Non-pigmented ciliary epithelial cell (primary cell): ENCODE measurements at places on chromosomes 7 and 10.

DNA sequence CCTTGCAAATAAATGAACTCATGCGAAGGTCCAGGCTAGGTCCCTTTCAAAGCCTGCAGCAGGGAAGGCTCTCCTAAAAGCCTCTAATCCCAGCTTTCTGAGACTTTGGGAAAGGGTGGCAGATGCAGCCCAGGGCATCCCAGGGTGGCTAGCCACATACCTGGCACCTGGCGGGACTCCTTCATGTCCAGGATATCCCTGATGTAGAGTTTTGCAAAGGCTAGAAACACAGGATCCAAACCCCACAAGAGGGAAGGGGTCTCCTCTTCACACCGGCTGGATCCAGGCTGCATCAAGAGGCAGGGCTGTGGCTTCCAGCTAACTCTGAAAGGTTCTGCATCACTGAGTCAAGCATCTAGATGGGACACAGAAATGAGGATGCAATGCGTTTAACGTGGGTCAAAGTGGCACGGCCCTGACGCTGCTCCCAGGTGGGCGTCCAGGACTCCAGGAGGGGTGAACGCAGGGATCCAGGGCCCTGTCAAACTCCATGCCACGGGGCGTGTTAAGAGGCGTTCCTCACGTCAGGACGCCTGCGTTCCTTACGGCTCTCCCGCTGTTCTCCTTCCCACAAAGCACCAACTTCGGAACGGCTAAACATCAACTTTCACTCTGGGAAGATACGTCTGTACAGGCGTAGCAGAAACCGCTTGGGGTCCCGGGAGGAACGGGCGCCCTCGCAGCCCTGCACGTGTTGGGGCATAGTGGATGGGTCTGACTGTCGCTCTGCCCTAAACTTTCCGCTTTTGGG is 507 bp downstream of the STN1 start:
- no peak for DNase-seq

- no peak for DNase-seq
These were observed 1.3 kb upstream of the CALCR start for GRCh38 chr7:93575555-93576399.

DNA sequence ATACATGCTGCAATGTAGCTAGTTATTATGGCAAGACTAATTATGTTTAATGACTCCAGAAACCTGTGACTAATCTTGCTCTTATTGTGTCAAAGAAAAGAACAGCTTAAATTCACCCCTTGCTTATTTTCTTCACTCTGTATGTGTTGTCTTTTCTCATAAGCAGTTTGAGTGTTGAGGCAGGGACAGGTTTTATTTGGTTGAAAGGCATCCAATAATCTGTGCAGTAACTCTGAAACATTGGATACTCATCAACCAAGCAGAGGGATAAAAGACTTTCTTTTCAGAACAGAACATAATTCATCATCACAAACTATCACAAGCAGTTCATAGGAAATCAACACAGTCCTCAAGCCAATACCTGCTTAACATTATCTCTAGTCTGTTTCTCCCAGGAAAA is 797.6 kb upstream of the MBL2 start:
- DNase-seq = no peak

DNA sequence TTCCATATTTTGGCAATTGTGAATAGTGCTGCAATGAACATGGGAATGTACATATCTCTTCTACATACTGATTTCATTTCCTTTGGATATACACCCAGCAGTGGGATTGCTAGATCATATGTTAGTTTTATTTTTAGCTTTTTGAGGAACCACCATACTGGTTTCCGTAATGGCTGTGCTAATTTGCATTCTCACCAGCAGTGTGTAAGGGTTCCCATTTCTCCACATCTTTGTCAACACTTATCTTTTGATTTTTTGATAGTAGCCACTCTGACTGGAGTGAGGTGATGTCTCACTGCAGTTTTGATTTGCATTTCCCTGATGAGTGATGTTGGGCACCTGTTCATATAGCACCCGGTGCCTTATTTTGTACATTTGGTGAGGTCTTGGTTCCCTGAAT is 519.6 kb downstream of the REEP3 start:
- no peak for DNase-seq

GRCh38 chr10:6498771-6499170 is 81.3 kb downstream of the PRKCQ start:
- no peak for DNase-seq

DNA sequence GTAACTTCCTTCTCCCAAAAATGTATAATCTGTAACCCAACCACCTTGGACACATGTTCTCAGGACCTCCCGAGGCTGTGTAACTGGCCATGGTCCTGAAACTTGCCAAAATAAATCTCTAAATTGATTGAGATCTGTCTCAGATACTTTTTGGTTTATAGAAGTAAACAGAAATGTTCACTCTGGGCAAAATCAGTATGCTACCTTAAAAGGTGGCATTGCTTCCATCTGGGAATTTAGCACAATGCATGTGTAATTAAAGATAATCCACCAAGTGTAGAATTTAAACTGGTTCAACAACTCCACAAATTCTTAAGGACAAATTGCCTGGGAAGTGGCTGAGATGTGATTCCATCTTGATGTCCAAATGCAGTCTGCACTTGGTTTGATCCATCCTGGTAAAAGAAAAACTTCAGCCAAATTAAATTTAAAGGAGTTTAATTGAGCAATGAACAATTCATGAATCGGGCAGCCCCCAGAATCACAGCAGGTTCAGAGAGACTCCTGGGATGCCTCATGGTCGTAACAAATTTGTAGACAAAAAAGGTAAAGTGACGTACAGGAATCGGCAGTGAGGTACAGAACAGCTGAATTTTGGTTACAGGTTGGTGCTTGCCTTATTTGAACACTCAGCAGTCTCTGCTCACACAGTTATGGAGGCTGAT is 102.6 kb upstream of the PFKP start:
- DNase-seq = no peak

GRCh38 chr7:110075450-110075849 is 1015.5 kb upstream of the LRRN3 start:
- no peak for DNase-seq

- no peak for DNase-seq
These were observed 52.6 kb downstream of the SYPL1 start for GRCh38 chr7:106059556-106059955.

- DNase-seq = no peak
These were observed 223.4 kb downstream of the SEC23IP start for GRCh38 chr10:120115959-120116358.

DNA sequence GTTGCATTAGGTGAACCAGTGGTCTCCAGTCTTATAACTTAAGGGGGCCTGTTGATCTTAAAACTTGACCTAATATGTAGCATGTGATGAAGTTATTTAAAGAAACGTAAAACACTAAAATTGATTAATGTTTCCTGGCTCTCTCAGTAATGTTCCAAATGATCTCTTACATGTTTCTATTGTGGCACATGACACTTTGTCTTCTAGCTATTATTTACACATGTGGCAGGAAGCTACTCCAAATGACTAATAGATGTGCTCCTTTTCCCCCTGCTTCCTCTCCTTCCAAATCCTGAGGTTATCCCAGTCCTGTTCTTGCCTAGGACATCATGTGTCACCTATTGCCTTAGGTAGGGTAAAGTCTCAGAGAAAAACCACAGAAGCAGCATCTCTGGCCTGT is 89.4 kb downstream of the FAS start:
- DNase-seq = no peak

GRCh38 chr10:119337796-119338432 is 130.5 kb downstream of the GRK5 start:
- DNase-seq = peak; percentile 56

- DNase-seq = no peak
These were observed 82.9 kb downstream of the SEMA3D start for GRCh38 chr7:85103962-85104361.

DNA sequence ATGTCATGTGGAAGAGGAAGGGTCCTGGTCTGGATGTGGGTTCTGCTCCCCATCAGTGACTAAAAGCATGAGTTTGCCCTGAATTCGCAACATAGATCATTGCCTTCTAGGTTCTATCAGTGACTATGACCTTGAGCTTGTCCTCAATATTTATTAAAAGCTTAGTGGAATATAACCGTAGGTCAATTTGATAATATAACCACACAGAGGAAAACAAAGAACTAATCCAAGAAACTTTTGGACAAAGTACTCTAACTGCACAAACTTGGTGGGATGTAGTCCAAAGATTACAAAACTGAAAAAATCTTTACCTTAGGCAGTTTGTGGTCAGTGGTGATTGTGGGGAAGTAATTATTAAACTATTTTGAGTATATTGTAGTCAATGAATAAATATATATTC is 152.9 kb downstream of the CYP26A1 start:
- no peak for DNase-seq

DNA sequence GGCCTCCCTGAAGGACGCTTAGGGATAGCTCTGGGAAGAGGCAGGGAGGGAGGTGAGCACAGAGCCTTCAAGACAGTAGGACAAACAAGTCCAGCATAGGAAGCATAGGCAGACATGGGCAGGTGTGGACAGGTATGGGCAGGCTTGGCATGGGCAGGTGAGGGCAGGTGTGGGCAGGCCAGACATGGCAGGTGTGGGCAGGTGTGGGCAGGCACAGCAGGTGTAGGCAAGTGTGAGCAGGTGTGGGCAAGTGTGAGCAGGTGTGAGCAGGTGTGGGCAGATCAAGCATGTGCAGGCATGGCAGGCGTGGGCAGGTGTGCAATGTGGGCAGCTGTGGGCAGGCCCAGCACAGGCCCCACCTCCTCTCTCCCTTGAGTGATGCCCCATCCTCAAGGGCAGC is 148.8 kb upstream of the ZMIZ1 start:
- no peak for DNase-seq

- DNase-seq = no peak
These were observed 133.9 kb upstream of the COBL start for GRCh38 chr7:51450541-51450940.

DNA sequence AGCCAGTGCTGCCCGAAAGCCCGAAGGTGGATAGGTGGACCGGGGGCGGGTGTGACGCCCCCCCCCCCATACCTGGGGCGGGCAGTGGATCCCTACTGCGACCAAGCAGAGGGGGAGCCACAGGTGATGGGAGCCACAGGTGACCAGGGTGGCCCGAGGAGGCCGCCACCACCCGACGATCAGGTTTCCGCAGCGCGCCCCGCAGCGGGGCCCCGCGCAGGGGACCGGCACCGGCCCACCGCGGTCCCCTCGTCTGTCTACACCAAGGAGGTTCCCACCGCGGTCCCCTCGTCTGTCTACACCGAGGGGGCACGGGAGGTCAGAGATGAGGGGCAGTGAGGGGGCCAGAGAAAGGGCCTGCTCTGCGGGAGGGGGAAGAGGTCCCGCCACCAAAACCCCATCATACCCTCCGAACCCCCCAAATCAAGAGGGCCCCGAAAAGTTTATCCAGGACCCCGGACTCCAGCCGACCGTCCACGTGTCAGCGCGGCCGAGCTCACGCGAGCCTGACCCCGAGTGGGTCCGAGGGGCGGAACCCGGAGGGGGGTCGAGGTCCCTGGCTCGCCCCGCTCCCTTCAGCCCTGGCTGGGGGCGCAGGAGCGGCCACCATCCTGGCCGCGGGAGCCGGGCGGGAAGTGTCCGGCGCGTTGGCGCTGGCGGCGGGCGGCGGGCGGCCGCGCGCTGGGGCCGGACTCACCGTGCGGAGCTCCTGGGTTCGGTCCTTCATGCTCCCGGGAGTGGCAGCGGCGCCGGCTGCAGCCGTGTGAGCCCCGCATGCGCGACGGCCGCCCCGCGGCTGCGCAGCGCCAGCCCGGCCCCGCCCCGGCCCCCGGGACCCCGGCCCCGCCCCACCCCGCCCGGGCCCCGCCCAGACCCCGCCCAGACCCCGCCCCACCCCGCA is at the start of gene STX1A:
STX1A (minus strand) TSS at position 765 of the 901 bp plus-strand sequence; CDS start at position 727, 38 bp downstream.
- no peak for DNase-seq

DNA sequence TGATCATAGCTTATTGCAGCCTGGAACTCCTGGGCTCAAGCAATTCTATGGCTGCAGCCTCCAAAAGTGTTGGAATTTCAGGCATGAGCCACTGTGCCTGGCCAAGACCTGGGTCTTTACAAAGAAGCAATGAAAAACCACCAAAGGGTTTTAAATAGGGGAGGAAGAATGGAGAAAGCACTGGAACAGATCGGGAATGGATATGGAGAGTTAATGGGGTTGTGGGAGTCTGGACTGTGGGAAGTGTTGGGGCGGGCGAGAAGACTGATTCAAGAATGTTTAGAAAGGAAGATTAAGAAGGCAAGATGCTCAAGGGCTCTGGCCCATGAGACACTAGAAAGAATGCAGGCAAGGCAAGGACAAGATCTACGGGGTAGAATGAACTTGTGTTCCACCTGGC is 98.5 kb downstream of the CARD11 start:
- no peak for DNase-seq

GRCh38 chr10:102342458-102342857 is 53.0 kb upstream of the NFKB2 start:
- no peak for DNase-seq

DNA sequence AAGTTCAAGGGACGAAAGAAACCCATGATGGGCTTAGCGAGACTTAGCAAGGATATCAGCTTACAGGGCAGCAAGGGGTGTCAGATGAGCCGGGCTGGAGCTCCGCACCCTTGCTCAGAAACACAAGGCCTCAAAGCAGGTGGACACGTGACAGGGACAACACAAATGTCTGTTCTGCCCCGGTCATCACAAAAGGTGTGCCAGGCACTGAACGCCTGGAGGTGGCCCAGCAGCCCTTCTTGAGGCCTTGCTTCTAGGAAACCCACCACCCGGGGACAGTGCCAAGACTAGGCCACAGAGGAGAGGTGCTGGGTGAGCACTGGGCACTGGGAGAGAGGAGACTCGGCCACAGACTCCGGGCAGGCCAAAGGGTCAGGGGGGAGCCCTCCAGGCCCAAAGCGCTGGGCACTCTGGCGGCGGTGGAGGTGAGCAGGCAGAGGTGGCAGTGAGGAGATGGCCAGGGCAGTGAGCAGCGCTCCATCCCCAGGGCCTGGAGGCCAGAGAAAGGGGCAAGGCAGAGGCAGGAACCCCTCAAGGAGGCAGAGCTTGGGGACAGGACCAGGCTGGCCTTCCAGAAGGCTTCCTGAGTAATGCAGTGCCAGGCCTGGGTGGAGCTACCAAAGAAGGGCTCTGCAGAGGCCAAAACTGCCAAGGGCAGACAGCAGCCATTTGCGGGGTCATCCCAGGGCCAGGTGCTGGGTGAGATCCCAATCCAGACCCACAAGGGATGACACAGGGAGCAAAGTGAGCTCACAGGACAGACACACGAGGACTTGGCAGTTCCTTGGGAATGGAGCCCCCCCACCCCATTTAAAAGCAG is 22.7 kb downstream of the EBF3 start:
- DNase-seq = no peak

DNA sequence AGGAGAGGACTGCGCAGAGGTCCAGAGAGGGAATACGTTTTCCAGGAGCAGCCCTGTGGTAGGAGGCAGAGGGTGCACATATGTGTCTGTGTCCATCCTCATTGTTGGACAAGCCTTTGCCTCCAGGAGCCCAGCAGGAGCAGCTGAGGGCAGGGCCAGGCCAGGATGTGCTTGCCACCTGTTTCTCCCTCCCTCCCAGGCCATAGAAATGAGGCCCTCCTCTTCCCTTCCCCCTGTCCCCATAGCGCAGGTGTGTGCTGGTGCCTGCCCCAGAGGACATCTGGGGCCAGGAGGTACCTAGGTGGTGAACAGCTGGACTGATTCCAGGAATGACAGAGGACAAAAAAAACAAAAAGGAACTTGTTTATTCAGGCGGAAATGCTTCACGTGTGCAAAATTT is 10.5 kb upstream of the CXCL12 start:
- DNase-seq = no peak

- DNase-seq = no peak
These were observed 544 bp downstream of the SEC23IP start for GRCh38 chr10:119893074-119893473.

GRCh38 chr10:114332301-114333192 is 71.8 kb downstream of the AFAP1L2 start:
- no peak for DNase-seq

GRCh38 chr7:20241194-20241910 is 24.2 kb upstream of the MACC1 start:
- DNase-seq = peak; percentile 70

- DNase-seq = no peak
These were observed 449.4 kb downstream of the PTPRN2 start for GRCh38 chr7:158138329-158138597.
